Stimulated activated CD4-positive, alpha-beta T cell treated with anti-CD3 and anti-CD28 coated beads, TNF-alpha, amount 100 ng/mL, for 1 hour (primary cell): ENCODE measurements at places on chromosomes 2 and 18.
A peak's percentile ranks its signal among the peaks of the same experiment; 100 is the strongest.

DNA sequence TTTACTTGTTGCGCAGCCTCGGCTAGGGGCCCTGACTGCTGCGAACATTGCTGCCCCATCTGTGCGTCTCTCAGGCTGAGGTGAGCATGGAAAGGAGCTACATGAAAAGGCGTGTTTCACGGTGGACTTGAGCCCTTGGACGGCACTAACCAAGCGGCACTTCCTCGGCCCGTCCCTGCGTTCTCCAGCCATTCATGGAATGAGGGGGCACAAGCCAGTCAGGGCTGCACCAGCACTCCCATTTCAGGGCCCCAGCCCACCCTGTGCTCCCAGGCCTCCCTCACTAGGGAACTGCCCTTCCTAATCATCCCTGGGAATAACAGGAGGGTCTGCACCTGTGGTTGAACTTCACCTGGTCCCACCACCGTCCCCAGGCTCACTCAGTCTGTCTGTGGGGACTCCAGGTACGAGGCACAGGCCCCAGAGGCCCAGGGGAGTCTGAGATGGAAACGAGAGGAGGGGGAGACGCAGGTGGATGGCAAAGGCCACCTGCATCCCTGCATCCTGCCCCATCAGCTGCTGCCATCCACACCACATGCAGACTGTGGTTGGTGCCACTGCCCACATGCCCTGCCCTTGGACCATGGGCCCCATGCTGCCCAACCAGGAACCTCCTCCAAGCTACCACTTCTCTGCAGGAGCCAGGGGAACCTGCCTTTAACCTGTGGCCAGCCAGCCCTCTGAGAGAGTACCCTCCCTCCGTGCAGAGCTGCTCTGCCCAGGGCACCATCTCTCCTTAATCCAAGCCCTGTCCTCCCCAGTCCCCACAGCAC is 99.7 kb downstream of the EIPR1 start:
- no peak for DNase-seq

GRCh38 chr18:48897531-48897930 is 53.2 kb downstream of the SMAD7 start:
- no peak for DNase-seq

- no peak for DNase-seq
Observed at GRCh38 chr2:128638341-128639119, 319.9 kb upstream of the HS6ST1 start.

DNA sequence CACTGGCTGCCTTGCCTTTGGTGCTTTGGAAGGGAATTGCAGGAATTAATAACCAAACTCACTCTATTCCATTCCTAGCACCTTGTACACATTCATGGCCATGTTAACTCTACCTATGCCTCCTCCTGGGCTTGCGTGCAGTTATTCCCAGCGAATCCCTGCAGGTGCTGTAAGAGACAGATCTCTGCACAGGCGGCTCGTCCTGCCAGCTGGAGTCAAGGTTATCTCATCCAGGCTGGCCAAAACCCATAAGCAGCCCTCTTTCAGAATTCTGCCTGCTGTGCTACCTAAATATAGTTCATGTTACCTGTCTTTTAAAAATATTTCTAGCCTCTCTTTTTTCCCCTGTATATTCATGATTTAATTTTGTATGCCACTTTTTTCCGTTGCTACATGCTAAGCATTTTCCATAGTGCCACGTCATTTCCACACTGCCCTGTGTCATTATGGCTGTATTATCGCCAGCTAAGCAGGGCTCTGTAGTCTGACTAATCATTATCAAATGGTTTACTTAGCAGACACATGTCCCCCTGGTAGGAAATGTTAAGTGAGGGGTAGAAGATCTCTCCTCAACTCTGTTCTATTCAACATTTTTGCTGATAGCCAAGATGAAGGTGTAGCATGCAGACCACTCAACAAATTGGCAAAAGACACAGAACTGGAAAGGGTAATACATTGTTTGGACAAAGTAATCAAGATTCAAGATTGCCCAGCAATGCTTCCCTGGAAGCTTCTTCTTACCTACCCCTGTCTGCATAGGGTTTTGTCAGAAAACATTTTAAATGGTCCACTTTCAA is 79.7 kb upstream of the TAF1B start:
- DNase-seq = no peak

DNA sequence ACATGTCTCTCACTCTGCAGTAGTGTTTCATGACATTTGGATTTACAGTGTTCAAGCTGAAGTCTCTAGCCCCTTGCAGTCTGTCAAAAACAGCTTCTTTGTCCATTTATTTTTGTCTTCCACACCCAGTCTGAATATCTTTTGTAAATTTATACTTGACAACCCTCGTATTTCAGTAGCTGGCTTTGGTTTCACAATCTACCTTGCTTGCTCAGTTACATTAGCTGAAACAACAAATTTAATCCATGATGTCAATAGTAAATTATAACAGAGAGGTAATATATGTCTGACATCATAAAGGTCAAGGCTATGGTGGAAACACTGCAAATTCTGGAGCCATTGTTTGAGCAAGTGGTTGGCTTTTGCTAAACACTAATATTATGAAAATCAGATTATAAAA is 328.7 kb downstream of the MTX2 start:
- no peak for DNase-seq

GRCh38 chr18:22221350-22221749 is 52.0 kb downstream of the GATA6 start:
- no peak for DNase-seq

DNA sequence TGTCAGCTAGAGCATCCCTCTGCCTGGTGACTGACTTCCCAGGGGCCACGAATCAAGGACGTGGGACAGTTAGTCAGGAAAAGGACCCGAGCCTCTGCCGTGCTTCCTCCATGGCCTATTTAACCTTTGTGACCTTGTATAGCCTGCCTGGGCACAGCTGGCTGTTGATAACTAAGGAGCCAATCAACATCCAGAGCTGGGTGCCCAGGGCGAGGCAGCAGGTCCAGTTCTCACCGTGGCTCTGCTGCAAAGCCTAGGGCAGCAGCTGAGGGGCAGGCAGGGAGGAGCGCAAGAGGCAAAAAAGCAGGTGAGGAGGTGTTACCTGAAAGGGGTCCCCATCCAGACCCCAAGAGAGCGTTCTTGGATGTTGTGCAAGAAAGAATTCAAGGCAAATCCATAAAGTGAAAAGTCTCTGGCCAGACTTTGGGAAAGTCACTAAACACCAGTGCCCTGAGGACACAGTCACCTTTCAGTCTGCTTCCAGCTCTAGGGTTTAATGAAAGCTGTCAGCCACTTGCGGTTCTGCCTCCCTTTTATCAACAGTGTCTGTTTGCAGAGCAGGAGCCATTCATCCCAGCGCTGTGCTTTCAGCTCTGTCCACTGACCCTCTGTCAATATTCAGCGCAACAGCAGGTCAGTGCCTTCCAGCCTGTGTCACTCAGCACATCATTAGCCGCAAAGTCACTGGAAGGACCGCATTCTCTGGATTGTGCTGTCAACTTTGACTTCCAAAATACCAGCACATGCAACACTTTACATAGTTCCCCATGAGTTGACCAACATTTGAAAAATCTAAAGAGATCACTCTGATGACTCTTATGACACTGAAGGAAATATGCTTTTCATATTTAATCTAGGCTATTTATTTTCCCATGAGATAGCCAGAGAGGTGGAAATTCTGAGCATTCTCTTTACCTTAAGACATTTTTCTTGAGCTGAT is 38.6 kb upstream of the ASAP2 start:
- no peak for DNase-seq

DNA sequence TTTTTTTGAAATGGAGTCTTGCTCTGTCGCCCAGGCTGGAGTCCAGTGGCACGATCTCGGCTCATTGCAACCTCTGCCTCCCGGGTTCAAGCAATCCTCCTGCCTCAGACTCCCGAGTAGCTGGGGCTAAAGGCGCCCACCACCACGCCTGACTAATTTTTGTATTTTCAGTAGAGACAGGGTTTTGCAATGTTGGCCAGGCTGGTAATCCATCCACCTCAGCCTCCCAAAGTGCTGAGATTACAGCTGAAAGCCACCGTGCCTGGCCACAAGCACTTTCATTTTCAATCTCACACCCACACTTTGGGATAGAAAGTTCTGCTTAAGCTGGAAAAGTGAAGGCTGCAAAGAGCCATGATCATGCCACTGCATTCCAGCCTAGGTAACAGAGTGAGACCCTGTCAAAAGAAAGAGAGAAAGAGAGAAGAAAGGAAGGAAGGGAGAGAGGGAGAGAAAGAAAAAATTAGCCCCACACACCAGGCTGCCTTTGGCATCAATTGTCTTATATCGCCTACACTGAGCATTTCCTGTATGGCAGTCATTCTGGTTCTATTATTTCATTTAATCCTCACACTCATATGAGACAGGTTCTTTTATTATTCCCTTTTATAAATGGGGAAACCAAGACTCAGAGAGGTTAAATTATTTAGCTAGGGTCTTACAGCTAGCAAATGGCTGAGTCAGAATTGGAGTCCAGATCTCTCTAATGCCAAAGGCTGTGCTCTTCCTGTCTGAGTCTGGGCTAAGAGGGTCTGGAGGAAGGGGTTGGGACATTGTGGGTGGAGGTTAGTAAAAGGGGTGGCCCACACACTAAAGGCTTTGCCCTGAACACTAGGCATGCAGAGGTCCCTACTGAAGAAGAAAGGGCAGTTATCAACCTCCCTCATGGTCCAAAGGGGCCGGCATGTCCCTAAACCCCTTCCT is 37.9 kb upstream of the PKDCC start:
- no peak for DNase-seq

DNA sequence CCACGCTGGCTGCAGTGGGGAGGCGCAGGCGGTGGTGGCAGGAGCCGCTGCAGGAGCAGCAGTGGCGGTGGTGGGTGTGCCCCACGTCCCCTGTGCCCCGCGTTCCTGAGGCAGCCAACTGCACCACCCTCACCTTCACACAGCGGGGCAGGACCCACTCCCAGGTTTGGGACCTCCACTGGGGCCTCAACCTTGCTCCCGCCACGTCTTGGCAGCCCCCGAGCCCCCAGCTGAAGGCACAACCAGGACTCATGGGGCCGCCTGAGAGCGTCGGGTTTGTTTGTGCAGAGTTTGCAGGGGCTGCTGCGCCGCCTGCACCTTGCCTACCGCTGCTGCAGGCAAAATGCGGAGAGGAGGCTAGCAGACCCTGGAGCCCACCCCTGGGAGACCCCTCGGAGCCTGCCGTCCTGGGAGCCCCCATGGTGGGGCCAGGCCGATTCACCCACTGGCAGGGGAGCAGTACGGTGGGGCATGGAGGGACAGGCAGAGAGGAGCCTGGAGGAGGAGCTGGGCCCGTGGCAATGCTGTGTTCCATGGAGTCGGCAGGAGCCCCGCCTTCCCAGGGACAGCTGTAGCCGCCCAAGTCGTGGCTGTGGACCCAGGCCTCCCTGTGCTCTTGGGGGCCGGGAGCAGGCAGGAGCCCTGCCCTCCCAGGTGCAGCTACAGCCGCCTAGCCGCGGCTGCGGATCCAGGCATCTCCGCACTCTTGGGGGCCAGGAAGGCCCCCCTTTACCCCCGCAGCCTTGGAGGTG is 14.7 kb upstream of the EML6 start:
- DNase-seq = no peak

GRCh38 chr18:15198116-15198389 is 450.1 kb downstream of the ANKRD30B start:
- DNase-seq = no peak

DNA sequence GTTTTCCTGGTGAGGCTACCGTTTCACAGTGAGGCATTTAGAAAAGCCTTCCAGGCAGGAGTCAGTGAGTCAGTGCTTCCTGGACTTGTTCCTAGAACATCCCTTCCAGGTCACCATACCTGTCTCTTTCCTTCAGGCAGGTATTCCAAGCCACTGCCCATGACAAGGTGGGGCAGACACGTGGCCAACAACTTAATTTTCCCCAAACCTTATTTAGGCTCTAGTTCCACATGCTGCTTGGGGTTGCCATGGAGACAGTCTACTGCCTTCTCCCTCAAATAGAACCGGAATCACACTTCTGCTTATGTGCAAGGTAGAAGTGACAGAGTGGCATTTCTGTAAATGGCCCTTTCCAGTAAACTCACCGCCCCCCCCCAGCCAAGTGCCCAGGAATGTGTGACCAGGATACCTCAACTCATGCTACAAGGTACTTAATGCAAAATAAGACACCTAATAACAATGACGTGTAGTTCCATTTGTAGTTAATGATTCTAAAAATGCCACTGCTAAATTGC is 258.3 kb downstream of the PRKCE start:
- no peak for DNase-seq

GRCh38 chr2:134728163-134728562 is 9.4 kb upstream of the TMEM163 start:
- no peak for DNase-seq

GRCh38 chr2:70919672-70920366 is 15.9 kb upstream of the ATP6V1B1 start:
- peak; percentile 75 for DNase-seq

GRCh38 chr2:190838492-190838910 is 42.1 kb upstream of the GLS start:
- no peak for DNase-seq

- no peak for DNase-seq
Observed at GRCh38 chr2:220963076-220963475, 609.0 kb downstream of the EPHA4 start.

- DNase-seq = no peak
Observed at GRCh38 chr18:34767601-34768027, 57.5 kb downstream of the DTNA start.

- DNase-seq = no peak
Observed at GRCh38 chr18:11664286-11664685, 24.8 kb upstream of the GNAL start.

DNA sequence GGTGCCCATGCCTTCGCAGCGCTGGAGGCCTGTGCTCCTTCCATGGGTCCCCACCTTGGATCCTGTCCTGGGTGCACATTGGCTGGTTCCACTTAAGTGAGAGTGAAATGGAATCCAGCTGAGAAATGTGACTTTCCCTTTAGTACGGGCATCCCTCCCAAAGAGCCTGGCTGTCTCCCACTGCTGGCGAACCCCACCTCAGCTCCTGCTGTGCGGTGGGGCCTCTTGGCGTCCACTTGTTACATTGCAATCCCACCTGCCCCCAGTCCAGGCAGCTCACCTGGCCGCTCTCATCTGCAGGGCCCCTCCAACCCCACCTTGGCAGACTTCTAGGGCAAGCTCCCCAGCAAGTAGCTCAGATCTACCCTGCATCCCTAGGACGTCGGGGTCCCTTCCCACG is 35.5 kb upstream of the GNAL start:
- DNase-seq = no peak

DNA sequence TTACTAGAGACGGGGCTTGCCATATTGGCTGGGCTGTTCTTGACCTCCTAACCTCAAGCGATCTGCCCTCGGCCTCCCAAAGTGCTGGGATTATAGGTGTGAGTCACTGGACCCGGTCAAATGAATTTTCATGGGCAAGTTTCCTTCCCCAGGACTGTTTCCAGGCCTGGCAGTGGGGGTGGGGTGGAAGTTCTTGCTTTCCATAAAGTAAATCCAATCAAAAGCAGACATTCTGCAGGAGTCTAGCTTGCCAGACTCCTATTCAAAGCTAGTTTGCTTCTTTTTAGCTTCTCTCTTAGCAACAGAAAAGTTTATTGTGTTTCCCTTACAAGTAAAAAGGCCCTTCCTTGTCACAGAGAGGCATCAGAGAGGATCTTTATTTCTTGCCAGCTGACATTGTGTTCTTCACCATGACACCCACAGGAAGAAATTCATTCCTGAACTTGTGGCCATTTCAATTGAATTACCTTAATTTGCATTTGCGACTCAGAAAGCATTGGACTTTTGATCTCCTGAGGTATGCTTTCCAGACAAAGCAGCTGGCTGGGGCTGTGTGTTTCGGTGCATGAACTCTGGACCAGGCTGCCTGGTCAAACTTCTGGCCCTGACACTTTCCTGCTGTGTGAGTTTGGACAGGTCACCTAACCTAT is 37.9 kb downstream of the LYPD1 start:
- DNase-seq = no peak
